ENCODE measurements at places on chromosomes 2 and 18.
A peak's percentile ranks its signal among the peaks of the same experiment; 100 is the strongest.

- no peak for DNase-seq
Measured at GRCh38 chr2:96305979-96306308, 598 bp upstream of the SNRNP200 start.

DNA sequence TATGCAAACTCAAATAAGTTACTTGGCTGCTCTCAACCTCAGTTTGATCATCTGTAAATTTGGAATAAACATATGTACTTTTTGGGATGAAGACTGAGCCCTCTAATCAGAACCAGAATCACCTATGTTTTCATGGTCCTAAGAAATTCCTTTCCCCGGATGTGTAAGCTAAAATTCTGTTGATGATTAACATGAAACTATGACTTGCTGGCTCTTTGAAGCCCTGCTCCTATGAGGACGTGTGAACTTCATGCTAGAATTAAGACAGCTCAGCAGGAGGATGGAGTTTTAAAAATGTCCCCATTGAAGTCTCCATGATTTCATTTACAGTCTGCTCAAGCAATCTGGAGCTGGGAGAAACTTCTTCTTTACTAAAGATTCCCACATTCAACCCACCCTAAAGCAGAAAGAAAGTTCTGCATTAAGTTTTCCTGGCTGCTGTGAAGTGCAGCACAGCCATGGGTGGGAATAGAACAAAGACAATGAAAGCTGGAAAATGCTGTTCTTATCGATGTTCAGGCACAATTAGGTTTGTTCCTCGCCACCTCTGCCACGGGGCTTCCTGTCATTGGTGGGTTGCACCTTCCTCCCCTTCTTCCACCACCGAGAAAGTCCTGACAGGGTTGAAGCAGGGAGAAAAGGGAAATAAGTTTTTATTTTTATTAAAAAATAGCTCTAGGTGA, 50.9 kb downstream of the ADCYAP1 start:
- DNase-seq, result no peak

DNA sequence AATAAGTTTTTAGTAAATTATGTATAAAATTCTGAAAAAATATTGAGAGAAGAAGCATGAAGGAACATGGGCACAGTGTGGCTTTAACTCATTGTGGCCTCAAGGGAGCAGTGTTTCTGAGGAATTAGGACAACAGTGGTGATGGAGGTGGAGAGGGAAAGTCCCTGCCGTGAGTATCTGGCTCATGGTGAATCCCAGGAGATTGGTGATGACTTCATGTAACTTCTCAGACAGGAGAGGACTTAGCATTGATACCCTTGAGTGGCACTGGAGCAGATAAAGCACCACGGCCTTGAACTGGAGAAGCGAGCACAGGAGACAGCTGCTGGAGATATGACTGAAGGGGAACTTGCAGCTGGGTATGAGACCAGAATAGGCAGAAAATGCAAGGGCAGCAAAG, 35.0 kb upstream of the LRP1B start:
- DNase-seq, result no peak

DNA sequence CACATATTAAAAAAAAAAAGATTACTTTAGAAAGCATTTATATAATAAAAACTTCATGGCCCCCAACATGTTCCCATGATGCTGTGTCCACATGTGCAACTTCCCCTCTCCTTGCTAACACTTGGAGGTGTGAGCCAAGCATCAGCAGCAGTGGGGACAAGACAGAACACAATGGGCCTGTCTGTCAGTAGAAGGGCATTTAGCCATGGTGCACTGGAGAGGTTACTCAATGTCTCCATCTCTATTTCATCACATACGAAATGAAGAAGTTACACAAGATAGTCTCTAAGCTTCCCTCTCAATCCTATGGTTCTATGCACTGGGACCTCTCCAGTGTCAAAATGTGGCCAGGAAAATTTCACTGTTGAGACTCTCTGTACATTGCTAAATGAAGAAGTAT, 2.5 kb downstream of the VIT start:
- no peak for DNase-seq

DNA sequence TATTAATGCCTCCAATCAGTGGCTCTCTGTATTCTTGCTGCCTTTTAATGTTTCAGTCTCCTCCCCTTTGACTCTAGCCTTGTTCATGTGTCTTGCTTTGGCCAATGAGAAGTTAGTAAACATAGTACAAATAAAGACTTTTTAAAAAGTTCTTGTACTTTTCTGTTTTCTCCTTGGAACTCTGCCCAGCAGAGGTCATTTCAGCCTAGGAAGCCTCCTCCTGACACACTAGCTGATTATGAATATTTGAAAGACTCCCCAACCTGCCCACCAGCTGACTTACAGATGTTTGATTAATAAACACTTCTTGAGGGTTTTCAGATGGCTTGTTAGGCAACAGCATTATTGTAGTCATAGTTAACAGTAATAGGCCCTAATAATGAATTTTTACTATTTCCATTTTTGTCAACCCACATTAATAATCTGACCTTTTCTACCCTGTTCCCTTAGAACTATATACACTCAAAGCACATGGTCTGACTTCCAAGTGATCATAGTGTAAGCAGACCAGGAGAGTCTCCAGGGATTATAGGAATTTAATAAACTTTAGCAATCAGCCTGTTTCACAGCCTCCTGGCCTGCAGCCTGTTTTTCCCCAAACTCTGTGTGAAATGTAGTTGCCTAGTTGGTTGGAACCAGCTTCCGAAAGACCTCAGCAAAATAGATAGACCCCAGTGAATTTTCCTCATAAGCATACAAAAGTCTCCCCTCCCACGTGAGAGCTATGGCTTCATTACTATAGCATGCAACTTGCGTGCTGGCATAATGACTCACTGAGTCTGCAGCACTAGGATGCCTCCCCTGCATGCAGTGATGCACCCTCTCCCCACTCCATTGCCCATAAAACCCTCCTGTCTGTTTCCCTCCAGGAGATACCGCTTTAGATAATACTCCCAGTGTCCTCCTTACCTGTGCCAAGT, 670.7 kb upstream of the ZNF804A start:
- DNase-seq, result no peak

DNA sequence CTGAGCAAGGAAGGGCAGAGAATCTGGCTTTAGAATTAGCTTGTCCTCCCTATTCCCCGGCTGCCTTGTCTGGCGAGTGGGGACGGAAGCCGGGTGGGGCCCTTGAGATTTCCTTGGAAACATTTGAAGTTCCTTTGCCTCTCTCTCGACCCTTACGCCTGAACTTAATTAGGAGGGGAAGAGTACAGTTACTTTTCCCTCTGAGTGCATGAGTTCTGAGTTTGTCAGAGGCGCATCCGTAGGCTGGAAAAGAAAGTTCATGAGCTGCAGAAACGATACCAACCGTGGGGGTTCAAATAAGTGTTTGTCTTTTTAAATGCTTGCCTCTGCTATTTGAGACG, 468 bp downstream of the PIKFYVE start:
- DNase-seq, result no peak

DNA sequence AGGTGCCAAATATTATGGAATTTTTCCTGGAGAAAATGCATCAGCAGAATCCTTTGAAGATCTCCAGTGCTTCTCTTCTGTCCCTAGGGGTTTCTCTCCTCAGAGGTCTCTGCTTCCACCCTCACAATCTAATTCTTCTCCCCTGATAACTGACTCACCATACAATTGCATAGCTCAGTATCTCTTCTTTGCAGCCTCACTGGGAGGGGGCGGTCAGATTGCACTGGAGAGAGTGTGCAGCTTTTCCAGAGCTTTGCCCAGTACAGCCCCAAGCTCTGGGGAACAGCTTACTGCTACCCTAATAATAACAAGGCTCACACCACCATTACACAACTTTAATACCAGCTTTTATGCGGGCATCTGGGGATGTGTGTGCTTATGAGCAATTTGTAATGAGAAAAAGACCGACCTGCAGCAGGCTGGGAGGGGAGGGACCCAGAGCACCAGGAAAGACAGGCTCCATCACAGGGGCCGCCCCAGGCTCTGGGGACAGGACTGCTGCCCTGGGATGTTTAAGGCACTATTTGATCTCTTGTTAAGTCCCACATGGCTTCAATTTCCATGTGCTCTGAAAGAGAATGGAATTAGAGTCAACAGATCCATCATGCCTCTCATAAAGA, 276.6 kb upstream of the SIX2 start:
- DNase-seq, result no peak

- no peak for DNase-seq
Measured at GRCh38 chr2:128615571-128615970, 296.9 kb upstream of the HS6ST1 start.

- DNase-seq, result peak; percentile 54
Measured at GRCh38 chr2:27212626-27213471, 781 bp upstream of the SLC5A6 start.

GRCh38 chr2:102652126-102652525, 32.8 kb downstream of the SLC9A2 start:
- DNase-seq, result no peak

DNA sequence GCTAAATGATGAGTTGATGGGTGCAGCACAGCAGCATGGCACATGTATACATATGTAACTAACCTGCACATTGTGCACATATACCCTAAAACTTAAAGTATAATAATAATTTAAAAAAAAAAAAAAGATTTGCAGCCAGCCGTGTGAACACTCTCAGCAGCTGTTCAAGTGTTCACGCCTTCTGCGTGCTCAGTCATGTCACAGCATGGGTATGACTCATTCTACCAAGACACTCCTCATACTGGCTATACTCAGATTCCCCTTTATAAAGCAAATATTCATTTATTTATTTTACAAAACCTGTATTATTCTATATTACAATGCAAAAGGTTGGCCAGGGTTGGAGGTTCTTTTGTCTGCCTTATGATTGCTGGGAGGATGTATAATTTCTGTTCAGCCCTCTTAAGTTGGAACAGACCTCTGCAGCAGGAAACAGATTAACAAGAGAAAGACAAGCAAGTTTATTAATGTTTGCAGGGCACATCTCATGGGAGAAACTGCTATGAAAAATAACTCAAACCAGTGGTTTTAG, 1230.6 kb upstream of the CHAC2 start:
- DNase-seq, result no peak

- no peak for DNase-seq
Measured at GRCh38 chr18:49537232-49537896, 24.5 kb upstream of the LIPG start.

DNA sequence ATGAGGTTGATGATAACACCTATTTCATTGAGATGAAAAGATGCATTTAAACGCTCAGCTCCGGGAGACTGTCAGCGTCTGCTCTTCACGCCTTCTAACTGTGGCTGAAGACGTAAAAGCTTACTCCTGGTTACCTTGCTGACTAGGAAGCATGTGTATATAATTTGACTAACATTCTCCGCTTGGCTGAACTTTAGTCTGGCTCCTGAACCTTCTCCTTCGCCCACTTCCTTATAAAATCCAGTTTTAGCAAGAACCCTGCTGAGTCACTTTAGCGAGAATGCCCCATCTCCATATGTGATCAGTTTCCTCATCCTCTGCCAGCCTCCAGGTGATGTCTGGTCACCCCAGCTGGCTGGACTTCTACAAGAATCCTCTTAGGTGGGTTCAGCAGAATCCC, 12.7 kb upstream of the CREG2 start:
- no peak for DNase-seq

GRCh38 chr2:128379021-128380015, 60.6 kb upstream of the HS6ST1 start:
- no peak for DNase-seq

DNA sequence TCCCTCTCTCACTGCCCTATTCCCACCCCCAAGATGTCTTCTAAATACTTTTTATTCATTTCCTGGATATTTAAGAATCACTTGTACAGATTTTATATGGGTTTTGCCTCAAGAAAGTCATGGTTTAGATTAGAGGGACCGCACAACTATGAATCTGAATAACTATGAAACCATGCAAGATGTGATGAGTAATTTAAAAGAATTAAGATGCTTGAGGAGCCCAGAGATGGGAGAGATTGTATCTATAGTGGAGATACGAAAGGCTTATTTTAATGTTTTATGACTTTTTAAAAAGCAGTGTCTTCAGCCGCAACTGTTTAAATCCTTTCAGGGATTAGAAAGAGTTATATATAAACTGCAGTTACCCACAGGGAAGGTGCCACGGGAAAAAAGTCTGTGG, 324.1 kb downstream of the LPIN1 start:
- no peak for DNase-seq

DNA sequence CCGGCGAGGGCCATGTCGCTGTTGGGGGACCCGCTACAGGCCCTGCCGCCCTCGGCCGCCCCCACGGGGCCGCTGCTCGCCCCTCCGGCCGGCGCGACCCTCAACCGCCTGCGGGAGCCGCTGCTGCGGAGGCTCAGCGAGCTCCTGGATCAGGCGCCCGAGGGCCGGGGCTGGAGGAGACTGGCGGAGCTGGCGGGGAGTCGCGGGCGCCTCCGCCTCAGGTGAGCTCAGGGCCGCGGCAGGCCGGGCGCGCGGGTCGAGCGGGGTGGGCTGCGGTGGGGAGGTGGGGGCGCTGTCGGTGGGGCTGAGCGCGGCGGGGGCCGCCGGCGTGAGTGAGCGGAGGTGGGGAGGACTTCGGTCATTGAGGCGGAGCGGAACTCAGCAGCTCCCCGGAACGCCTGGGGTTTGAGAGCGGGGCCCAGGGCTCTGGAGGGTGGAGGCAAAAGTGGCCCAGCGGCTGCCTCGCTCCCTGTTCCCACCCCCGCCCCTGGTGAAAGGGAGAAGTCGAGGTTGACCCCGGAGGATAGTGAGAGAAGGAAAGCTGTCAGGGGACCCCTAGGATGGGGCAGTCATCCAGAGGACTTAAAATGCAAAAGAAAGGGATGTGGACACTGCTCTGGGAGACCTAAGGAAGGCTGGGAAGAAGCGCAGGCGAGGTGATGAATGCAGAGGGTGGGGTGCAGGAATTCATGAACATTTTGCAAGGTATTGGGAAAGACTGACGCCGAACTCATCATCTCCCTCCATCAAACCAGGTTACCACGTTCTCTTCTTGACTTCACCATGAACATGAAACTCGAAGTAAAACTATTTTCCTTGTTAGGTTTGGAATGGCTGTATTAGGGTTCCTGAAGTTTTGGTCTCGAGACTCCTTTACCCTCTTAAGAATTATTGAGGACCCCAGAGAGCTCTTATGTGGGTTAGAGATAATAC, 633 bp downstream of the MALT1 start:
- DNase-seq, result peak; percentile 50

GRCh38 chr2:199830531-199830930, 20.5 kb downstream of the FTCDNL1 start:
- DNase-seq, result no peak

DNA sequence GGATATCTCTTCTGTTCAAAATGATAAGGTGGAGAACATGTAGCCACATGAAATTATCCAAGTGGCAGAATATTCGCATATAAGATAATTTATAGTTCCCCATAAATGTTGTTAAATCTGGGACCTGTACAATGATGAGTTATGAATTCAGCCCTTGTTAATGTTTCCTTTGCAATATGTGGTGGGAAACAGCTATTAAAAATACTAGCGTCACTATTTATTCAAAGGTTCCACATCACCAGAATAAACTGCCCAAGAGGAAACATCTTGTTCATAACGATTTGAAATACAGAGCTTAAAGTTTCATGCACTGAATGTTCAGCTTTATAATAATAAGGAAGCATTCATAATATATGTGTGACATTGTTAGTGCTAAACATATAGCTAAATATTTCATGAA, 223.9 kb upstream of the TCF4 start:
- DNase-seq, result no peak

All from effector CD4-positive, alpha-beta T cell (primary cell).